ENCODE measurements at places on chromosomes 2 and 18.

DNA sequence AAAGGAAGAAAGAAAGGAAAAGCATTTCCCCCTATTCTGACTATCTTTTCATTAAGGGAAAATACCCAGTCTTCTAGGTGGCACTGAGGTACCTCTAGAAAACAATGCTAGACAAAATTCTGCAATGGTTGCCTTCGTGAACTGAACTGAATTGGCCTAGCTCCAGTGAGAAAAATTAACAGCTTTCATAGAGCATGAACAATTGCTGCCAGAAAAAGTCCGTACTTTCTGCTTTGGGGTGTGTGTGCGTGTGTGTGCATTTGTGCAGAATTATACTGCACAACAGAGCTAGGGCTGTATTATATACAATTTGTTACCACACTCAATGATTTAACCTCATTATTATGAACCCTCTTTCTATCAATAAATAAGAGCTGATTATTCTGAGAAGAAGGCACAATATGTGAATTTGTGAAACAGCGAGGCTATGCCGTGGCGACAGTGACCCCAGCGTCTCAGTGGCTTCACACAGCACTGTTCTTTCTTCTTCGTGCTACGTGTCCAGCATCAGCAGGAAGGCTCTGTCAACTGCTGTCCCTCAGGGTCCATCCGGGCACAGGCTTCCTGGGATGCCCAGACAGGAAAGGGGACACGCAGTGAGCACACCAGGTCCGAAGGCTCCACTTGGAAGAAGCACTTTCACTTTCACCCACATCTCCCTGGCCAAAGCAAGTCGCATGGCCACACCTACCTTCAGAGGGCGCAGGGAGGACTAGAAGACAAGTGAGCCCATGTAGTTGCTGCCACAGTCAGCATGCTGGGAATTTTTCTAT lies 47.5 kb downstream of the PTGR3 start:
- peak; percentile 48 for DNase-seq

DNA sequence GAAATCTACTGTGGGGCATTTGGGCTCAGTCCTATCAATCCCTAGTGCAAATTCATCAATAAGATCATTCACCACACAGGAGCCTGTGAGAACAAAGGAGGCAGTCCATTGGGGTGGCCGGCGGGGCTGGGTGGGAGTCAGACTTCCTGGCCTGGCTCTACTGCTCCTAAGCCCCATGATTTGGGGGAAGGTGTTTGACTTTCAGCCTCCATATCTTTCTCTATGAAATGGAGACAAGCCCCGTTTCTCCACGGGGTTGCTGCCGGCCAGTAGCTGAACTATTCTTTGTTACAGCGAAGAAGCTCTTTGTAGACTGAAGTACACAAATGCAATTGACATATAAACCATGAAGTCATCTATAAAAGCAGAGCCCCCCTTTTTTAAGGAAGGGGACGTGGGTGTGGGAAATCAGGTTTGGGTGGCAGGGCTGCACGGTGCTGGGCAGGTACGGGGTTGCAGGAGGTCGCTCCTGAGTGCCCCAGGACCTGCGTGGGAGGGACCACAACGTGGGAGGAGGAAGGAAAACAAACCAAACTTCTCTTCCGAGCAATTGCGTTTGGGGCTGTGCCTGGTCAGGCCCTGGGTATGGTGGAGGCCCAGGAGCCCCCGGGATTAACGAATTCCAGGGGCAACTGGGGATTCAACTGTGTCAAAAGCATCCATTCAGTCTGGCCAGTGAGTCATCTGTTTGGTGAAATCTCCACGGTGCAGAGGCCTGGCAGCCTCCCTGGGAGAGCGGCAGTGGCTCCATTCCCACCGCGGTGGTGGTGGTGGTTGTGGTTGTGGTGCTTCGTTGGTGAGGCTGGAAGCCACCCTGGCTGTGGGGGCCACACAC lies 18.2 kb downstream of the FBLN7 start:
- no peak for DNase-seq

DNA sequence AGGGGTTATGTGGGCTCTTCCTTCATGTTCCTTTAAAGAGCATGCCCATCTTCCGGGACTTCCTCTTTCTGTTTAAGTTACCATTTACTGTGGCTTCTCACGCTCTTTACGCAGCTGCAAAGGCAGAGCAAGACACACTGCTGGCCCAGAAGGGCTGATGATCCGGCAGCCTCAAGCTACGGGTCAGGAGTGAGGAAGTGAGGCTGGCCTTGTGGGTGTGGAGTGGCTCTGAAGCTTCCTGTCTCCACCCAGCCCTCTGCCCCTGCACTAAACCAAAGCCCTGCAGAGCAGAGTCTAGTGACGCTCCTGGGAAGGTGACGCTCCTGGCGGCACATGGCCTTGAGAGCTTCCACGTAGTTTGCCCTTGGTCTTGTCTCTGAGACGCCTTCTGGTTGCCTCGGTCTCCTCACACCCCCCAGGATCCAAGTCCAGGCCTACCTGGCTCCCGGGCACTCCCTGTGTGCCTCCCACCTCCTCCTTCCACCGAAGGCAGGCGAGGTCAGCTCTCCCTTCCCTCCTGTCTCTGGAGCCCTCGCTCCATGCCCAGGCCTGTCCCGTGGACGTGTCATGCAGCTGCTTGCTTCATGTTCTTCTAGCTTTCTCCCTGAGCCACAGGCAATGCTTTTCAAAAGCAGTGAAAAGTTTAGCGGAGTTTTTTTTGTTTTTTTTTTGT lies 50.3 kb downstream of the ARL4C start:
- peak; percentile 98 for DNase-seq

- DNase-seq = peak; percentile 51
These were observed 18.6 kb downstream of the THNSL2 start for GRCh38 chr2:88188748-88189147.

- DNase-seq = no peak
These were observed 40.6 kb downstream of the TRABD2A start for GRCh38 chr2:84840306-84840705.

GRCh38 chr2:219836647-219837177 lies 209.3 kb downstream of the SLC4A3 start:
- no peak for DNase-seq

- DNase-seq = no peak
These were observed 2.4 kb downstream of the EVX2 start for GRCh38 chr2:176081376-176081836.

- no peak for DNase-seq
These were observed 2.0 kb upstream of the ZFAND2B start for GRCh38 chr2:219204425-219205164.

DNA sequence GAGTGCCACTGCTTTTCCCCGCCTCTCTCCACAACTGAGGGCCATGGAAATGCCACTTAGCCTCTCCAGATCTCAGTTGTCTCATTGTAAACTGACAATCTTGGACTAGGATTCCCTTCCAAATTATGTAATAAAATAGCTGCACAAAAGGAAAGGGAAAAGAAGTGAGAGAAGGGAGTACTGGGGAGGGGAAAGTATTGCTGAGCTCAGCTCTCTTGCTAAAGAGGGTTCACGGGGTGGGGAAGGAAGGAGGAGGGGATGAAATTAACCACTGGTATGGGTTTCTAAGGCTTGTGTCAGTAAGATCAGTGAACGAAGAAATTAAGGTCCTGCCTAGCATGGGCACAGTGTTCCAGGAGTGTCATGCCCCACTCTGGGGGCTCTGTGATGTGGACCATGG lies 417.3 kb downstream of the TGIF1 start:
- no peak for DNase-seq

- peak; percentile 96 for DNase-seq
These were observed 11.4 kb downstream of the HK2 start for GRCh38 chr2:74845217-74845751.

- no peak for DNase-seq
These were observed 15.5 kb downstream of the NEB start for GRCh38 chr2:151718796-151719195.
